Hematopoietic multipotent progenitor cell treated with erythropoietin and hydrocortisone succinate and interleukin-3 and kit ligand, for 4 days (in vitro differentiated cells): ENCODE measurements at places on chromosomes 5 and 9.

DNA sequence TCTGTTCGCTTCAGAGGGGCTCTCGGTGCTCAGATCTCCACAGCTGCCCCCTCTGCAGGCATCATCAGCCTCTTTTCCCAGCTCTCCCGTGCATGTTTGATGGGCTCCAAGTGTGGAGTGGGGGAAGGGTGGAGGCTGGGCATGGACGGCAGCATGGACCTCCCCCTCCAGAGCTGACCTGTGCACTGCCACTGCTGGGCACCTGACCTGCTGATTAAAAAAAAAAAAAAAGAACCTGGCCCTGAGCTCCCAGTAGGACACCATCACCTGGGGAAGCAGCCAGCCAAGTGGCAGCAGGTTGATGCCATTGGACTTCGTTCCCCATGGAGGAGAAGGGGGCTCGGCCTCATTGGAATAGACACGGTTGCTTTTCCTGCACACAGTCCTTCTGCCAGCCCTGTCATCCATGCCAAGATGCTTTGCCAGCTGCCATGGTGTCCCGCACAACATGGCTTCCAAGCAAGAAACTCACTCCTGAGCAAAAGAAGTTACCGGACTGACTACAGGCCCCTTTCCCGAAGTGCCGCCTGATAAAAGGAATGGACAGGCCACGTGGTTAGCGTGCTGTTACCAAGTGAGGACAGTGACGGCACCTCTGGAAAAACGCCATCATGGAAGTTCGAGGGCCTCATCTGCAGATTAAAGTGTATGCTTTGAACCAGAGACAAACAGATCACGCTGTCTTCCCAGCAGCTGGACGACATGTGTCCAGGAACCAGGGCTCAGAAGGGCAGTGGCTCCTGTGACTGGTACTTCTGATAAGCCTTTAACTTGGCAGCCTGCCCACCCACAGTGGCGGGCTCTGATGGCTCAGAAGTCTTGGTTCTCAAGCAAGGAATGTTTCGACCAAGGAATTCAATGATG lies 14.7 kb upstream of the BRD3OS start:
- peak; percentile 94 for DNase-seq

DNA sequence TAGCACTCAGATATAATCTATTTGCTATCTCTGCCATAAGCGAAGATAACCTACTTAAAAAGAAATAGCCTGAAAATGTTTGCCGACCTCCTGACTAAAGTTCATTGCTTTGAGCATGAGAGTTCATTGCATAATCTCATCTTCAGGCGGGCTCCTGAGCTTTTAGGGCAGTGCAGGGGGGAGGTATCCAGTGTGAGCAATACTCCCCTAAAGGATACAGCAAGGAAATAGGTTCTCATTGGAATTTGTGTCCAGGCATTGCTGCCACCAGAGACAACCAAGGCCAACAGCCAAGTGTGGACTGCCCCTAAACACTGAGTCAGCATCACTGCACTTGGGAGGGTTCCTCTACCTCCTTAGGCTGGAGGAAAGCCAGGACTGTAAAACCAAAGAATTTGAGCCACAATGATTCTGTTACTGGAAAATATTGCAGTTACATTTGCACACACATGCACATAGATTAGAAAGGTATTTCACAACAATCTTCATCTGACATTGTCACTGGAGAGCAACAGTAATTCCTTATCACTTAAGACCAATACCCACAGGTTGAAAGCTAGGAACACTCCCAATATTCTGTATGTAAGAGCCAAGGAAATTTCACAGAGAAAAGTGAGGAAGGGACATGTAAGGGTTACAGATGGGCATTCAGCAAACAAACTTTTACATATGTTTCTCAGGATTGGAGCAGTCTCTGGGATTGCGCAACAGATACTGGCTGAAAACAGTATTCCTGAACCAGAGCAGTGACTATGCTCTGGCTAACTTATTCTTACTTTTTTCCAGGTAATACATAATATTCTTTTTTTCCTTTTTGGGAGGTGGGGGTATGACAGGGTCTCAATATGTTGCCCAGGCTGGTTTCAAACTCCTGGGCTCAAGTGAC lies 98.6 kb upstream of the TLE1 start:
- DNase-seq, result peak; percentile 81

DNA sequence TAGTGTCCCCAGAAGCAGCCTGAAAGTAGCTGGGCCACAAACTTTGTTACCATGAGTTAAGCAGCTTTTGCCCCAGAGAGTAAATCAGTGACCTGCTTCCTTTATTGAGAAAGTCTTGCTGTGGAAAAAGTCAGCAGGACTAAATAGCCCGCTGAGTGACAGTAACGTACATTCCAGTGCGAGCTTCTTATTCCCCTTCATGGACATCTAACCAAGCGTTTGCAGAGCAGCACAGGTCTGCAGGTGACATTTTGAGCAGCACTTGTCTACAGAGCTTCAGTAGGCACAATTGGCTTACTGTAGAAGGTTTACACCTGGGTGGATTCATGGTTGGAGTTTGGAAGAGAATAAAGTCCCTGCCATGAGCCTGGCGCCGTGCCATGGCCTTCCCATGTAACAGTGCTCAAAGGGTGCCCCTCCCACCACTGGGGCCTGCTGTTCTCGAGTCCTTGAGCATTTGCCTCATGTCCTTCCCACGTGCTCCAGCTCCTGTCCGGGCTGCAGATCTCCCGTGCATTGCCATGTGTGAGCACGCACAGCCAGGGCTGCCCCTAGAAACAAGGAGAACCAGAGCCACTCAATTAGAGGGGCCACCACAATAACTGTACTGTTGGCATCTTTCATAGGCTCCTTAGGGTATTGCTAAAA lies 41.3 kb upstream of the GRHPR start:
- DNase-seq, result no peak

- no peak for DNase-seq
Observed at GRCh38 chr5:177371120-177372033, 12.9 kb upstream of the SLC34A1 start.
